Activated B cell treated with CpG ODN at 0.5 μM for 24 hours (primary cell): ENCODE measurements at places on chromosomes 1 and 21.

DNA sequence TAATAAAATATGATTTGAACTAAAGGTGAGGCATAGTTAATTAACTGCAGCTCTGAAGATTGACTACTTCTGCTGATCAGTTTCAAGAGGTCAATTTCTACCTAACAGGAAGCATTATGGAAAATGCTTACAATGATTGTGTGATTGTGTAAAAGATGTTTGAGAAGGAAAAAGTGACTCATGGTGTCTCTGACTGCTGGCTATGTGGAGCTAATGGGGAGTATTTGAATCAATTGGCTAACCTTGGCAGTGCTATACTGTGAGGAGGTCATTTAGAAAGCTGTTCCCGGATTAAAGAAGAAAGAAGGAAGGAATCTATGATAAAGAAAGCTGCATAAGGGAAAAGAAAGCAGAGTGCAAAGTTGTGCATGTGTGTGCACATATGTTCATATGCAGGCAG lies 376.5 kb downstream of the ADGRL2 start:
- no peak for DNase-seq

- no peak for DNase-seq
These were observed 1.2 kb upstream of the ZNF683 start for GRCh38 chr1:26373789-26374188.

- DNase-seq, result no peak
These were observed 35.7 kb downstream of the PCP4 start for GRCh38 chr21:39902986-39903385.

GRCh38 chr1:978835-979743 lies 2.8 kb downstream of the PERM1 start:
- no peak for DNase-seq

DNA sequence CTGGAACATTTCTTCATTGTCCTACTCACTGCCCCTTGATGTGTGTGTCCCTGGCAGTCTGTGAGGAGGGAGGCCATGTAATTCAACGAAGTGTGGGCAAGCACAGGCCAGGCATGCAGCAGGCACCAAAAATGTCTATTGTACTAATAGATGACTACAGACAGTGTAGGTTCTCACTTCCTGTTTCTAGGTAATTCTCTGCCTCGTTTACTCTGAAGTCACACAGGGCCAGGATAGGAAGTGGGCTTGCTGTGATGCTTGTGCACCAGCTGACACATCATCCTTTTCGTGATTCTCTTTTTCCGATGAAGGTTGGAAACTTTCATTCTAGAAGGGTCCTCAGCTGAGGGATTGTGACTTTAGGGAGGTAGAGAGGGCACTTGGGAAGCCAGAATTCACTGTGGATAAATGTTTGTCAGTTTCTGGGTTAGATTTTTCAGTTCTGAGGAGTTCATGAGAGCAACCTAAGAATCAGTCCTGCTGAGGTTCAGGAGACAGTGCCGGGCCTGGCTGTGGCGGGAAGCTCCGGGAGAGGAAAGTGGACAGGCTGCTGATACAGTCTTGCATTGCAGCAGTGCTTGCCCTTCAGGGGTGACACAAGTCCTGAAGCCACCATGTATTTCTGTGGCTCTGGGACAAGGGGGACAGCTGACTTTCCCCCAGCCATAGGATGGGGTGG lies 4.3 kb upstream of the CSF1 start:
- no peak for DNase-seq
